ENCODE measurements at places on chromosomes 1 and 21. TPM values are rescaled to one million over a fixed set of nuclear protein-coding genes. Genes with fewer than 3 reads are reported as not detected.

RRP15 gene
- total RNA-seq = 15.2 TPM

CDC14A gene
- total RNA-seq = 182 TPM

DNA sequence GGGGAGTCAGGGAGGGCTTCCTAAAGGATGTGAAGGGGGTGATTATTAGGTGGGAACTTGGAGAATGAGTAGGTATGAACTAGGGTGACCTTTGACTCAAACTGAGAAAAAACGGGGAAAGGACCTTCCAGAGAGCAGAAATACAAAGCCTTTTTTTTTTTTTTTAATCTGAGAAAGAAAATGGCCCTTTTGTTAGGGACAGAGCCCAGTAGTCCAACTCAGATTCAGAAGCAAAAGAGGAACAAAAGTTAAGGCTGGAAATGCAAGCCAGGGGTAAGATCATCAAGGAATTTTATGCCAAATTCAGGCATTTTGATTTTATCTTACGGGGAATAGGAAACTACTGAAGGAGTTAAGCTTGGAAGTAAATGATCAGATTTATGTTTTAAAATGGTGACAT lies 96.0 kb upstream of the SMYD2 start:
- DNase-seq = no peak

DNA sequence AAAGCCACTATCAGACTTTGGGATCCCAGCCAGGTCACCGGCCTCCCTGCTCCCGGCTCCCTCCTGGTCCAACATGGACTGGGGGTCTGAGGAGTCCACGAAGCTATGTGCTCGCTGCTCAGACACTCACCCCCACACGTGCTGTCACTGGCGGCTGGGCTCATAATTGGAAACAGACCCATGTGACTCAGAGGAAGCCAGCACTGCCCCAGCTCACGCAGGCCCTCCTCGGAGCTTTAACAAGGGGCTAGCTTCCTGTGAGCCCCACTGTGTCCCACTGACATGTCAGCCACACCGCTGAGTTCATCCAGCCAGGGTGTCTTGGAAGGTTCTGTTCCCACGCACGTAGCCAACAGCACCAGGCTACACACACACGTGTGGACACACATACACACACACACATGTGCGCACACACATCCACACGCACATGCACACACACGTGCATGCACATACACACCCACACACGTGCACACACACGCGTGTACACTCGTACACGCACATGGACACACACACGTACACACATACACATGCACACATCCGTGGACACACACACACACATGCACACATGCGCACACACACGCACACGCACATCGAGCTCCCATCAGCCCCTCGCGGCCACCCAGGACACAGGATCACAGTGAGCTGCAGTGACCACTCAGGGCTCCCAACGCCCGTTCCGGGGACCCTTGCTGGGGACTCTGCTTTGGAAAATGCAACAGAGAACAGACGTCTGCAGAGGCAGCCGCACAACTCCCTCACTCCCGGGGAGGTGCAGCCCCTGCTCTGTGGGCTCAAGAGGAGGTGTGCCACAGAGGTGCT lies 18.4 kb upstream of the COL6A2 start:
- no peak for DNase-seq

Data from CD4-positive, alpha-beta T cell (primary cell).